ENCODE measurements at places on chromosomes 1 and 21. TPM values are rescaled to one million over a fixed set of nuclear protein-coding genes. Genes with fewer than 3 reads are reported as not detected.

MTMR11 gene
- 10.5 TPM for total RNA-seq

ANKRD35 gene
- total RNA-seq, result not detected

MYOG gene
- not detected for total RNA-seq

DNA sequence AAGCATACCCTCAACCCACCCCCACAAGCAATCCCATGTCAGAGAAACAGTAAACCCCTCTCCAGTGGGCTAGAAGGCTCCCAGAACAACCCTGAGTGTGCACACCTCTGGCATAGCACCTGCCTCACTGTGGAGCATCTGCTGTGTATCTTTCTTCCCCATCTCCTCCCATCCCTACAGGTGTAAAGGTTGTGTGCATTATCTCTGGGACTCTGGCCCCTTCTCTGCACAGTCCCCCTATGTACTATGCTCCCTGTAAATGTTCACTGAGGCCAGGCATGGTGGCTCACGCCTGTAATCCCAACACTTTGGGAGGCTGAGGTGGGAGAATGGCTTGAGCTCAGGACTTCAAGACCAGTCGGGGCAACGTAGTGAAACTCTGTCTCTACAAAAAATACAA, 700 bp upstream of the CACNA1S start:
- DNase-seq, result no peak

DNA sequence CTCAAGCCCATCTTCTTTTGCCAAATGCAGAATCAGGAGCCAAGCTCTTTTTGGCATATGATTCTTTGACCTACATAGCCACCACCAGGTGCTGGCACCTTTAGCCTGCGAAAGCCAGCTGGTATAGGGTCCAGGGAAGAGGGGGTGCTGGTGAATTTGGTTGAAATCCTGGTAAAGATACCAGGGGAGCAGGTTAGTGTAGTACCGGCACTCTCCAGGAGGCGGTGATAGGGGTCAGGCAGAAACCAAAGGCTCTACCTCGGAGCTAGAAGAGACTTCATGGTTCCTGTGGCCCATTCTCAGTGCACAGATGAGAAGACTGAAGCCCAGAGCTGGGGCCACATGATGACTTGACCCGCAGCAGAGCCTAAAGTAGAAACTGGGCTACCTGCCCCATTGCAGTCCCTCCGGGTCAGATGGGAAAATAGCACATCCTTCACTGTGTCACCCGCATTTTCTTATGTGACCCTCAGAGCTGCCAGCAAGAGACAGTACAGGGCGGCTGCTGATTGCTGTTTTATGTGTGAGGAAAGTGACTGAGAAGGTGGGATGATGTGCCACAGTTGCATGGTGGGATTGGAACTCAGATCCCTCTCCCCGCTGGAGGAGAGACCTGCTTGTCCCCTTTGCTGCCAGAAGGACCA, 36.0 kb upstream of the IL19 start:
- peak; percentile 40 for DNase-seq

DNA sequence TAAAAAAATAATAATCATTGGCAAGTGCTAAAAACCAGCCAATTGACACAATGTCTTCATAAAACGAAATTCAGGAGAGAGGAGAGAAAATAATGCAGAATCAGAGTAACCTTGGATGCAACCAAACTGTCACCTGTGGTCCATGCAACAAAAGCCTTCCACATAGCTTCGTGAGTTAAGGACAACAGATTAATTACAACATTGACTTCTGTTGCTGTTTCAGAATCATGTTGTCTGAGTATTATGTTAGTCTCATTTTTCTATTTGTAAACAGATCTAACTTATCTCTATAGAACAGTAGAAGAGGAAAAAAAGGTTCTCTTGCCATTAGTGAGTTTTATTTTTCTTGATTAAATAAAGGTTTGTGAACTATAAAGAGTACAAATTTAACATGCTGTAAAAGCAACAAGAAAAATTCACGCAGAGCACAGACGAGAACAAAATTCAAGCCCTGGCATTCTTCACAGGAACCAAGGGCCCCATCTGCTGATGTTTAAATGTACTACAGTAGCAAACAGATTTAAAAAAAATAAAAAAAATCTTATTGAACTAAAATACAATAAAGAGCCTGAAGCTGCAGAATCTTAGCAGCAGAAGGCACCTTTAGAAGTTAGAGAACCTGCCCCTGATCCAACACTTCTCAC, 381.1 kb upstream of the PKN2 start:
- DNase-seq, result no peak

- DNase-seq, result no peak
Measured at GRCh38 chr1:155210314-155211104, 2.0 kb downstream of the MTX1 start.

Data from NCI-H460 (cell line).